ENCODE measurements at places on chromosomes 5 and 9. TPM values are rescaled to one million over a fixed set of nuclear protein-coding genes. Genes with fewer than 3 reads are reported as not detected.

The CCDC152 gene
- total RNA-seq: 0.21 TPM

The RGS14 gene
- 12.5 TPM for total RNA-seq

The PCDHA4 gene
- total RNA-seq: 2.3 TPM

The C5orf58 gene
- total RNA-seq: not detected

The CD72 gene
- total RNA-seq: 1.0 TPM

The SLC27A4 gene
- total RNA-seq: 20.8 TPM

Data from nasal cavity respiratory epithelium epithelial cell of viscerocranial mucosa (primary cell).